ENCODE measurements at places on chromosomes 5 and 9.

DNA sequence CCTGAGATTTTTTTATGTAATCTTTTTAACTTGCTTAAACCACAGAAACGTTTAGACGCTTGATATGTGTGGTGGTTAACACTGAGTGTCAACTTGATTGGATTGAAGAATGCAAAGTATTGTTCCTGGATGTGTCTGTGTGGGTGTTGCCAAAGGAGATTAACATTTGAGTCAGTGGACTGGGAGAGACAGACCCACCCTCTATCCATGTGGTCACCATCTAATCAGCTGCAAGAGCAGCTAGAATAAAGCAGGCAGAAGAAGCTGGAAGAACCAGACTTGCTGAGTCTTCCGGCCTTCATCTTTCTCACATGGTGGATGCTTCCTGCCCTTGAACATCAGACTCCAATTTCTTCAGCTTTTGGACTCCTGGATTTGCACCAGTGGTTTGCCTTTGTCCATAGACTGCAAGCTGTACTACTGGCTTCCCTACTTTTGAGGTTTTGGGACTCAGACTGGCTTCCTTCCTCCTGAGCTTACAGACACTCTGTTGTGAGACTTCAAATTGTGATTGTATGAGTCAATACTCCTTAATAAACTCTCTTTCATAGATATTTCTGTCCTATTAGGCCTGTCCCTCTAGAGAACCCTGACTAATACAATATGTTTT, 816.0 kb upstream of the CDH9 start:
- no peak for DNase-seq

GRCh38 chr9:88396836-88397577, 8.8 kb downstream of the SPIN1 start:
- DNase-seq, result no peak

DNA sequence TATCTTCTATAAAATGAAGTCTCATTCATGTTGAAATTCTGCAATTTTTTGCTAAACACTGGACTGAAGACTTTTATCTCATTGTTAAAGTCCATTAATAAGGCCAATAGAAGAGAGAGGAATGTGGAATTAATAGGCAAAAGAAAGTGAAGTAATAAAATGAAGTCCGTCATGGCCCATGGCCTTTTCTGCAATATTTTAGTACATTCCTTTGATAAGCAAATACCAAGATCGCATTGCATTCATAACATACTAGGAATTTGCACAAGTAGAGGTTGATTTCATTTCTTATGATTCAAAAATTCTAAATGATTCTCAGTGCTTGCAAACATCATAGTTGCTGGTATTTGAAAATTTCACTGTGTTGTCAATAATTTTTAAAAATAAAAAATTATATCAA, 664.0 kb downstream of the NR2F1-AS1 start:
- no peak for DNase-seq

DNA sequence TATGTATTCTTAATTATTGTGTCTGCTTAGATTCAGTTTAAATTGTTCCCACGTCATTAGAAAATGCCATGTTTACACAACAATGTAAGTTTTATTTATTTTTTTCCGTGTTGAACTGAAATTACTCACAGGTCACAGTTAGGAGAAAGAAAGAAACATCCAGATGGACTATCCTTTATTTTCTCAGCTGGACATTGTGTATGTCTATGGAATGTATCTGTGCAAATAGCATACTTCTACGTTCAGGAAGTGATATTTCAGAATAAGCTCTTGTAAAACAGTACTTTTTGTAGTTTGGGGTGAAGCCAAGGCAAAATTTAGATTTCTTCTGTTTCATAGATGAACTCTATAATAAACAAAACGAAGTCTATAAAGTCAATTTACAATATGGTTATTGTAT, 249.0 kb upstream of the ZNF608 start:
- DNase-seq, result no peak

DNA sequence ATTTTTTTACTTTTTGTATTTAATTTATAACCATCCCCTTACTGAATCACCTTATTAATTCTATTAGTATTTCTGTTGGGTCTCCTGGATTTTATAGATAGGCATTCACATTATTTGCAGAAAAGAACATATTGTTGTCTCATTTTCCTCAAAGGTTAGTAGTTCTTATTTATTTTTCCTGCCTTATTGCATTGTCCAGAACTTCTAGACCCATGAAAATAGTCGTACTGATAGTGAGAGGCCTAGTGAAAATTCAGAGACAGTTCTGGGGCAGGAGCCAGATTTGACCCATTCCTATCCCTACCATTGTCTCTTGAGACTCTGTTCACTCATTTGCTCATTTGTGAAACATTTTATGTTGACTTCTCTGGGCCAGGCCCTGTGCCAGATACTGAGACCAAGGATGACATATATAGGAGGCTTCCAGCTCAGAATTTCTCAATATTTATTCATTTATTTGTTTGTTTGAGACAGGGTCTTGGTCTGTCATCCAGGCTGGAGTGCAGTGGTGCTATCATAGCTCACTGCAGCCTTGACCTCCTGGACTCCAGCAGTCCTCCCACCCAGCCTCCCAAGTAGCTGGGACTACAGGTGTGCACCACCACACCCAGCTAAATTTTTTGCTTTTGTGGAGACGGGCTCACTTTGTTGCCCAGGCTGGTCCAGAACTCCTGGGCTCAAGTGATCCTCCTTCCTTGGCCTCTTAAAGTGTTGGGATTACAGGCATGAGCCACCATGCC, 34.7 kb downstream of the COL27A1 start:
- DNase-seq, result no peak

- DNase-seq, result no peak
Measured at GRCh38 chr9:125634040-125634717, 72.8 kb downstream of the MAPKAP1 start.

GRCh38 chr5:149961186-149961685, 678 bp downstream of the SLC26A2 start:
- DNase-seq, result no peak

DNA sequence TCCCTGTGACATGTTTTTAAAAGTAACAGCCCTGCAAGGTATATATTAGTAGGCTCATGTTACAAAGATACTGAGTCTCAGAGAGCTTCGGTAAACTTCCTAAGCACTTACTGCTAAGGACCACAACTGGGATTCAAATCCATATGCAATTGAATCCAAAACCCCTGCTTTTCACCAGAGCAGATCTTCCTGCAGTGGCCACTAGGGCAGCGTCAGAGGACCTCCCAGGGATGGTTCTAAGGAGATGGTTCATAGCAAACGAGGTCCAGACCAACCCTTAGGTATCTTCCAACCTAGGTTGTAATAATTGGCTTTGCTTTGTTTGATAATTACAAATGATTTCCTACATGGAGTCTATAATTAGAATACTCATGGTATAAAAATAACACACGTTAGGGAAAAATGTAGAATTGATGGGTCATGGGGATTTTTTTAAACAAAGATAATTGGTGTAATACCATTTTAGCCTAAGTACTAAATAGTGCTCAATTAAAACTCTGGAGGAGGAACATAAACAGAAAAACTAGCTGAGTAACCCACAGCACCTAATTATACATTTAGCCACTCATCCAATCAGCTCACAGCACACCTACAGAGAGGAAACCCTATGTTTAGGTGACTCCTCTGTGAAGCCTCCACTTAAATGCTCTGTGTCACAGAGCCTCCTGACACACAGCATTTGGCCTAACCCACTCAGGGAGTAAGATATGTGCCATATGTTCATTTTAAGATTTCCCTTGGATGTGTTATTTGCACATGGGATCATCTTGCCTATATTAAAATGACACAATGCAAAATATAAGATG, 10.0 kb upstream of the CAST start:
- no peak for DNase-seq

- DNase-seq, result no peak
Measured at GRCh38 chr9:82599336-82599949, 463.5 kb downstream of the RASEF start.

DNA sequence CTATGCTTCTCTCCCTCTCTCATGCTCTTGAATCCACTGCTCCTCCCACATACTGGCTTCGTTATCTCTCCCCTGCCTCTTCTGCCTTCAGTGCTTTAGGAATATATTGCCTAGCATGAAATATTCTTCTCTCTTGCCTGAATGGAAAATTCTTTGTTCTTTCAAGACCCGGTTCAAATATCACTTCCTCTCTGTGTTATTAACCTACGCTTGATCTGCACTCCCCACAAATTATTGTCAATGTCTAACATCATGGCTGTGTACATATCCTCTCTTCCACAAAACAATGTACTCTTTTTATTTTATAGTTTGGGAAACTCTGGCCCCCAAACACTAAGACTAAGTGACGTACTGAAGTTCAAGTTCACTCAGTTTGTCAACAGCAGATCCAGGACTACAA, 211.0 kb downstream of the SEC61B start:
- DNase-seq, result no peak

DNA sequence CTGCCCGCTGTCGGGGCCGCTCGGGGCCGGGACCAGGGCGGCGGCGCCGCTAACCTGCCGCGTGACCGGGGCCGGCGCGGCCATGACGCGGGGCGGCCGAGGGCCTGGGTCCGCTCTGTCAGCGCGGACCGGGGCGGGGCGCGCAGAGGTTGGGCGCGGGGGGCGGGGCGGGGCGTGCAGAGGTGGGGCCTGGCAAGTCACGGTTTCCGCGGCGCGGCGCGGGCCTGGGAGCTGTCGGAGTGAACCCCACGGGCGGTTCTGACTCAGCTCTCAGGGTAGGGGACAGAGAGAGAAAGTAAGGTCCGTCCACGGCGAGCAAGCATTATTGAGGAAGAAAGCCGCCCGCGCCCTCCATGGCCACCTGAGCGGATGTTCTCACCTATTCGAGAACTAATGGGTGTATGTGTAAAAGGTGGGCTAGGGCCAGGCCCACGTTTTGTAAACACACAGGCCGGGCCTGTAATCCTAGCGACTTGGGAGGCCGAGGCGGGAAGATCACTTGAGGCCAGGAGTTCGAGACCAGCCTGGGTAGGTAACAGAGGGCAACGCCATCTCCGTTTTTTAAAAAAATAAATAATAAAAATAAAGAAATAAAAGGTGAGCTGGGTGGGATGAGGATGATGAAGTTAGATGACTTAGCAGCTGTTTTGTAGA, at the start of gene PRXL2C:
PRXL2C (minus strand) TSS at position 120 of the 654 bp plus-strand sequence; CDS start at position 84, 36 bp downstream.
- peak; percentile 75 for DNase-seq

DNA sequence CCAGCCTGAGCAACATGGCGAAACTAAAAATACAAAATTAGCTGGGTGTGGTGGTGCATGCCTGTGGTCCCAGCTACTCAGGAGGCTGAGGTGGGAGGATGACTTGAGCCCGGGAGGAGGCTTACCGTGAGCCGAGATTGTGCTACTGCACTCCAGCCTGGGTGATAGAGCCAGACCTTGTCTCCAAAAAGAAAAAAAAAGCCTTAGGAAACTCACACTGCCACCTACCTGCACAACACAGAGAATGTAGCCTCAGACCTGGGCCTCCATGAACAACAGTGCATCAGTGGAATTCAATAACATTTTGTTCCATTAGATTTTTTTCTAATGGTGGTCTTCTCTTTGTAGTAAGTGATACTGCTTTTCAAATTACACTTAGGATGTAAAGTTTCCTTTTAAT, 63.8 kb upstream of the RARS1 start:
- no peak for DNase-seq

- no peak for DNase-seq
Measured at GRCh38 chr9:133869674-133870405, 122.3 kb downstream of the VAV2 start.

- DNase-seq, result no peak
Measured at GRCh38 chr5:74072646-74073045, 446.6 kb downstream of the ARHGEF28 start.

- no peak for DNase-seq
Measured at GRCh38 chr9:95516221-95516733, 494 bp downstream of the PTCH1 start.

DNA sequence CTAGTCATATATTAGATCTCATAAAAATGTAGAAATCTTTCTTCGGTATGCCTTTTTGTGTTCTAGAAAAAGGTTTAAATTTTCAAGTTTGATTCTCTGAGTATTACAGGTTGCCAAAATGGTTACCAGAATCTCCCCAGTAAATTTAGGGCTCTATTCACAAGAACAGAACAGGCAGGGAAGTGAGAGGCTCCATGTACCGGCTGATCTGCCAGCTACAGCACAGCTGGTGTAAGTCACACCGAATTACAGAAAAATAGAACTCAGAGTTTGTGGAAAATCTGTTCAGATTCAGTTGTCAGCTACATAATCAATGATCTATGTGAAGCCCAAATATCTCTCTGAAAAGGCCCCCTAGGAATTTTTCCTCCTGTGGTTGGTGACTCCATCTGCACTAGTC, 10.5 kb downstream of the FAM81B start:
- no peak for DNase-seq

DNA sequence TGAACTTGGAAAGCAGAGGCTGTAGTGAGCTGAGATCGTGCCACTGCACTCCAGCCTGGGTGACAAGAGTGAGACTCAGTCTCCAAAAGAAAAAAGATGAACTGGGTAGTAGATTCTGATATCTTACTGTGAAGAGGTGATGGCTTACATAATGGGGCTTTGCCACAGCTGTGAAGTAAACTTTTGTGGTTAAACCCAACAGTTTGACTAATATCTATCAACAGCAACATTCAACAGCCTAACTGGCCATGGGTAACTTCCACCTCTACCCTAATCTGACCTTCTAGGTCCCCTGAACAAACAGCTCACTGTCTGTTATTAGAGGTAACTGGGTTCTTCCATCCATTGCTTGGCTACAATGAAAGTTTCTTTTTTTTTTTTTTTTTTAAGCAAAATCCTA, 52.1 kb downstream of the TLE1 start:
- no peak for DNase-seq

- no peak for DNase-seq
Measured at GRCh38 chr5:167057665-167058064, 1233.8 kb upstream of the WWC1 start.

GRCh38 chr9:107650995-107651394, 161.4 kb upstream of the KLF4 start:
- DNase-seq, result no peak

- DNase-seq, result no peak
Measured at GRCh38 chr5:168172760-168173223, 118.7 kb upstream of the WWC1 start.

- no peak for DNase-seq
Measured at GRCh38 chr9:81650586-81651515, 38.5 kb downstream of the TLE1 start.

DNA sequence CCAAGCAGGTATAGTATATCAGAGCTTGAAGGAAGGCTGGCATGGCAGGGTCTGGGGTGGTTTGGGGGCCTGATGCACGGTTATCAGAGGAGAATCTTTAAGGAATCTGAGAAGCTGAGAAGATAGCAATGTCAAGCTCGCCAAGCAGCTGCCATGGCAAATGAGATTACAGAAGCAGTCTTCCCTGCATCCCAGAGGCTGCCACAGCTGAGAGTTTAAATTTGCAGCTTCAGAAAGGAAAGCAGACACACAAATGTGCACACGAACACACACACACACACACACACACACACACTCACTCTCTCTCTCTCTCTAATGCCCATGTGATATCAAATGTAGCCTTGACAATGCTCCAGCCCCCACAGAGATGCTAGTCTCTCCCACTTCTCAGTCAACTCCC, 79.0 kb upstream of the TNC start:
- DNase-seq, result no peak

GRCh38 chr9:118618084-118618483, 751.2 kb downstream of the BRINP1 start:
- no peak for DNase-seq

GRCh38 chr9:96567203-96567700, 52.4 kb downstream of the CDC14B start:
- DNase-seq, result no peak

GRCh38 chr5:134446938-134447337, 35.3 kb upstream of the CDKN2AIPNL start:
- no peak for DNase-seq
